ENCODE measurements at places on chromosomes 1 and 21.

- no peak for DNase-seq
Observed at GRCh38 chr21:31564439-31564838, 95.1 kb upstream of the SOD1 start.

DNA sequence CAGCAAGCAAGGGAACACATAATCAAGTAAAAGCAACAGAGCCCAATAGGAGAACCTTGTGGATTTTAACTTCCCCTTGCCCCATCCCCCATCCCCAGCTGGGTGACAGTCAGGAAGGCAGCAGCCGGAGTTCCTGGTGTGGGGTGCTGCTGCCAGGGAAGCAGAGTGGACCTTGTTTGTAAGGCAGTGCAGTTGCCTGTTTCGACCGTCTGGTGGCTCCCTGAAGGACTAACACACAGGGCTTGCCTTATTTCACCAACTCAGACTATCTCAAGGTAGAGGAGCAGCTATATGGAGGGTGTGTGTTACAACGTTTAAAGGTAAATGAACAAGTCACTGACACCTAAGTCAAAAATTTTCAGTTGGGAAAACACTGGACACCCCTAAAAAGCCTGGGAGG is 6.6 kb downstream of the KRTAP10-8 start:
- DNase-seq = no peak

DNA sequence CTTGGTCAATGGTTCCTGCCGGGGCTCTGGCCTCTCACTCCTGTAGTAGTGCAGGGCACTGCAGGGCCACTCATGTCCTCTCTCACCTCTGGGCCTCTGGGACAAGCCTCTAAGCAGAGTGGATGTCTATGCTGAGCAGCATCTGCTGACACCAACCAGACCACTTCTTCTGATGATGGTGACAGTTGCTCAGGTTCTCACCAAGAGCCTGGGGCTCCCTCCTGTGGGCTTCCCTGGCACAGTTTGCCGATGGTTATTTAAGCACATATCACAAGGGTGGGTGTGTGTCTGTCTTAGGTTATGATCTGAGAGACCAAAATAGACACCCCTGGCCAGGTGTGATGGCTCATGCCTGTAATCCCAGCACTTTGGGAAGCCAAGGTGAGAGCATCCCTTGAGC is 17.4 kb upstream of the GPR137B start:
- DNase-seq = no peak

DNA sequence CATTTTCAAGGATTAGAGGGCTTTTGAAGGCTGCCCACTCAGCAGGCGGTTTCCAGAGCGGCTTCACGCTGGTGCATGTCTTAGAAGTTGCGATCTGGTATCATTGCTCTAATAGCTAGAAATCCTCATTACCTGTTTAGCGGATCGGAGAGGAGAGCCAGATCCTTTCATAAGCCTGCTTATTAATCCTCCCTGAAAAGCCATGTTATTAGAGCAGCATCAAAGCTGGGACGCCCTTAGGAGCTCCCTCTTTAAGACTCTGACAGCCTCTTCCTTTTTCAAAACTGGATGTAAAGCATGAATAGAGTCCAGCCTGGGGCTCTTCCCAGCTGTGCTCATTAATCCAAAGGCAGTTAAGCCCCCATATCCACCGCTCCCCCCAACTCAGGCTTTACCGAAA is 13.9 kb upstream of the CTSE start:
- no peak for DNase-seq

DNA sequence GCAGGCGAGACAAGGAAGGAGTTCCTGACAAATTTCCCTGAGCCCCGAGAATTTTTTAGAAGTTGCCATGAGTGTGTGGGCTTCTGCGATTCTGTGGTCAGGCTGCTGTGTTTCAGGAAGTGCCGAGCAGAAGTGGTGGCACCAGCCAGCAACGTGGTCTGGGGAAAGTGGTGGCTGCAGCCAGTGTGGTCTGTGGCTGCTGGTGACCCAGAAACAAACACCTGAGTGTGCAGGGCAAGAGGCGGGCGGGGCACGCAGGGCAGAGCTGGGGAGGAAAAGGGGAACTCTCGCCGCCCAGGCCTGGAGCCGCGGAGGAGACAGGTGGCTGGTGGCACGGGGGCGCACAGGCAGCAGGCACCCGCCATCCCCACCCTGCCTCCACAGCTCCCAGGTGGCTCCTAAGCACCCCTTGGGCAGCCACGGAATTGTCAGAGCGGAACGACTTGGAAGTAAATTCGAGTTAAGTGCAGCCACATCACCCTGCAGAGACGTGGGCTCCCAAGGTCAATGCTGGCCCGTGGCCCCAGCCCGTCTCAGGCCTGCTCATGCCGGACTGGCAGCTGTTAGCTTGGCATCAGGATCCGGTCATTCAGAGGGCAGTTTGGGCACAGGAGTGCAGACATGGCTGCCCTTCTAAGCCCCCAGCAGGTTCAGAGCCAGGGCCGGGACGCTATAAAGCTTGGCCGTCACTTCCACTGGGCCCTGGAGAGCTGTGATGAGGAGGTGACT is 25.1 kb downstream of the PRDM16 start:
- no peak for DNase-seq

GRCh38 chr1:89631816-89632656 is 884 bp upstream of the LRRC8C start:
- DNase-seq = no peak

DNA sequence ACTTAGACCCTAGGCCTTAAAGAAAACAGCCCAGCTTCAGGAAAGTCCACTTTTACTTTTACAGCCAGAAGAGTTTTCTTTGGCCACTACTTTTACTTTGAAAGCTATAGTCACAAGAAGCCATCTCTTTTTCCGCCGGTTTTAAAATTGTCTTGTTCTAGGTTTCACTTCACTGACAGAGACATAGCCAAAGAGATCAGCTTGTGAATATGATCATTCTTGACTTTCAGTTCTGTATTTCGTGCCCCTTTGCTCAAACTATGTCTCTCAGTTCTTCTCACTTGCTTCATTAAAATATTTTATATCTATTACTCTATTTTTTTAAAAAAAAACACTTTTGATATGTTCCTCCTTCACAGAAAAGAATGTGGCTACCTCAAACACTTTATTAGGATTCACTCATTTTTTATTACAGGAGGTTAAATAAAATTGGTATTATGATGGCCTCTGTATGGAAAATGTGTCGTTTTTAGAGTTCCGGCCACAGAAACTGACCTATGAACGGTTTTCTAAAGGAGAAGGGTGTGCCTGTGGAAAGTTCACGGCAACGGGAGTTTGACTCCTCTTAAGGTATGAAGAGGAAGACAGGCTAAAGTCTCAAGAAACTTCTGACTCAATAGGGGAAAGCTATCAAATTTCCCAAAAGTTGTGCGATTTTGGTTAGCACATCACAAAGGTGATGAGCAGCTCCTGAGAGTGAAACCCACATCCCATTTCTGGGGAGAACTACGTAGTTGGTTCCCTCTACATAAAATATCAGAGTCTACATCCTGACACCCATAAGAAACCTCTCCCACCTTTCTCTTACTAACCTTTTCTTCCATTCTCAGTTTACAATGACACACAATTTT is 1.2 kb downstream of the MCOLN2 start:
- no peak for DNase-seq

DNA sequence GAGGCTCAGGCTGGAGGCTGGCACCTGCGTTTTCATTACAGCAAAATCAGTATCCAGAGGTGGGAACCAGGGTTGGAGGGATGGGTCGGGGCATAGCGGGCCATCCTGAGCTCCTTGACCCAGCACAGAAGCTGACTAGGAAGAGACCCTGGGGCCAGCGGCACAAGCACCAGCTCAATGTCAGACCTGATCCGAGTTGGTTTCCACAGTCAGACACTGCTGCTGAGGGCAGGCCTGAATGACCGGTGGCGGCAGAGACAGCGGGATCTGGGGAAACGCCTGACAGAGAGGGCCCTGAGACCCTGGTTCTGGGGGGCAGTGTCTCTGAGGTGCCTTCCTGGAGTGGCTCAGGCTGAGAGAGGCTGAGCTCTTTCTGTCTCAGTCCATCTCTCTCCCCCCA is 162.0 kb upstream of the C1orf174 start:
- no peak for DNase-seq

All from central memory CD8-positive, alpha-beta T cell (primary cell).